T-helper 2 cell (primary cell): ENCODE measurements at places on chromosomes 2 and 18.

DNA sequence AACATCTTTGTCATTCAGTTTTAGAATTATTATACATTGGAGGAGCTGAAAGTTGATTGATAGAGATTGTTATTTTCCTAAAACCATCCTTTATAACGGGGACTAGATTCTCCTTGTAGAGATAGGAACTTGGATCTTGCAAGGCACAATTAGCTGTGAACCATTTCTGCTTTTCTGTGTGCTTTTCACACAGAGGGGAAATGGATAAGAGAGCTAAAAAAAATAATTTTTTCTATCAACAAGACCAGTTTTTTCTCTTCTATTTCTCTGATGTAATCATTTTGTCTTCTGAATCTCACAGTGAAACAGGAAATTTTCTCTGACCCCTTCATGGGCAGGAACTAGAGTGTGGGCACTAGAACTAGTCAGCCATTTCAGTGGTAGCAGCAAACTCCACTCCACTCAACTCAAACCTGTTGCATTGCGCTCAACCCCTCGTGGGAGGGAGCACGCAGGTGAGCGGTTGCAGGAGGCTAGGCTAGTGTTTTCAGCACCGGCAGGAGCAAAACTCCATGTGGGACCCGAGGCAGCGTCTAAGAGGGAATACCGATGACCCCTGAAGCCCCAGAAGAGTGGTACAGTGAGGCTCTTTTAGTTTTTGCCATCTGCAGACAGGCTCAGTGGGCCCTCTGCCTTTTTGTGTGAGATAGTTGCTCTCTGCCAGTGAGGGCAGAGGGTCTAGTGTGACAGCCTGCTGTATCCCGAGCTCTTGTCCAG, 24.0 kb upstream of the SLC39A10 start:
- no peak for DNase-seq

DNA sequence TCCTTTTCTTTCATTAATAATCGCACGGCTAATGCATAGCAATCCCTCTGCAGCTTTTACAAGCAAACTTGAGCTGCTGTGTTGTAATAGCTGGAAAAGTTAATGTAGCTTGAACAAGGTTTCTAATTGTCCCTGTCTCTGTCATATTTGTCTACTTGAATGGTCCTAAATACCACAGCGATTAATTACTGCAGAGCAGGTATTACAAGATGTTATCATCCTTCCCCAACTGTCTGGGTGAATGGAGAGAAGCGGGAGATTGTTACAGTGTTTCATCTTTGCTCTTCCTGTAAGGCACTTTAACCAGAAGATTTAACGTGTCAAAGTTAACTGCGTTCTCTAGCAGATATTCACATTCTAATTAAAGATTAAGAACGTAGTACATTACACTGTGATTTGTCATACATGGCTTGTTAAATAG, 422.2 kb upstream of the POU3F3 start:
- DNase-seq, result no peak

DNA sequence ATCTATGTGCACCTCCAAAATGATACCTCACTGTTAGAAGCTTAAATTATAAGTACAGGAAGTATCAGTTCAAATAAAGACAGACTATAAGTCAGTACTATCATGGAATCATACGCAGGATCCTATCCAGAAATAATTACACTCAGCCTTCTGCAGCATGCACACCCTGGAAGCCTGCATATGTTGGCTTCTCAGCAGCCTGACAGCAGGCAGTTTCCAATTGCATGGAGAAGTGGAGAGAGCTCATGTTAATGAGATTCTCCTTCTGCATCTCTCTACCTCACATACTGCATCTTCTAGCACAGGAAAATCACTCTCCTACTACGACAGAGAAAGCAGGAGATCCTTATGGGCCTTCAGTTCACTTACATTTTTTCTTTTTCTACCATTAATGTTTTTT, 20.5 kb downstream of the NR4A2 start:
- DNase-seq, result no peak

DNA sequence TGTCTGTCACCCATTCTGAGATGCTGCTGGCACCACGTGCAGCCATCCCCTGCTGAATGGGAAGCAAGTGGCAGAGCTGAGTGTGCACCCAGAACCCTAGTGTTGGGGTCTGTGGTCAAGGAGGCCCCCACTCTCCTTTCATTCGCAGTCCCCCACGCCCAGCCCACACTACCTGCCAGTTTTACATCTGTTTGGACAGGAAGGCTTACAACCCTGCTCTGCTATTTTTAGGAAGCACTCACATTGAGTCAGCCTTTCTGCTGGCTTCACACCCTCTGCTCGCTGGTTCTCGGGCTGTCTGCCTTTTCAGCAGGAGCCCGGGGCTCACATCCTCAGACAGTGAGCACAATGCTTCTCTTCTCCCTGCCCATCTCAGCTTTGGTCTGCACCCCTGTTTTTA, 10.7 kb upstream of the ADCY3 start:
- no peak for DNase-seq

DNA sequence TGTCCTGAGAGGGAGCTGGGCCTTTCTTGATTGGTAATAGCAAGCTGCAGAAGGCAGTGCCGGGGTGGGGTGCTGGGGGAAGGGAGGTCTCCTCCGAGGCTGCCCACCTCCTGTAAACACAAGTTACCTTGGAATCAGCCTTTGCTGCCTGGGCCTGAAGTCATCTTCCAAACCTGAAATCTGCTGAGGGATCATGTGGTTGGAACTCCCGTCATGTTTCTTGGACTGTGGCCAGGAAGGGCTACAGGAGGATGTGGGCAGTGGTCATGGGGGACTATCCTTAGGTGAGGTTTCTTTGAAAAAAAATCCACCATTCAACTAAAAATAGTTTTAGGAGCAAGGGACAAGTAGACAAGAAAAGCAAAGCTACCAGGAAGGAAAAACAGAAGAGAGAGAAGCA, 74.2 kb downstream of the CDK15 start:
- DNase-seq, result no peak

DNA sequence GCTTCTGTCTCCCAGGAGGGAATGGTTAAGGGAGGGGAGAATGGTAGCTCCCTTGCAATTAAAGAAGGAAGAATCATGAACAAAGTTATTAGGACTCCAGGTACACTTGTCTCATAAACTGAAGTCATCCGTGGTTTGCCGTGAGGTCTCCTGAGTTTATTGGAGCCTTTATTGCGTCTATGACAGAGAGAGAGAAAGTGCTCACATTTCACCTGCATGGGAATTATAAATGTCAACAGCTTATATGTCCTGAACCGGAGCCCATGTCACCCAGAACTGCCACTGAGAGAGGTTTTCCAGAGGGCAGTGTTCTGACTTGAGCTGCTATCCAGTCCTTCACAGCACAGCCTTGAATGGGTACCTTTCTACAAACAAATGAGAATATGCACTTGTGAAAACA, 104.3 kb downstream of the STPG4 start:
- no peak for DNase-seq
